ENCODE measurements at places on chromosomes 1 and 21.

DNA sequence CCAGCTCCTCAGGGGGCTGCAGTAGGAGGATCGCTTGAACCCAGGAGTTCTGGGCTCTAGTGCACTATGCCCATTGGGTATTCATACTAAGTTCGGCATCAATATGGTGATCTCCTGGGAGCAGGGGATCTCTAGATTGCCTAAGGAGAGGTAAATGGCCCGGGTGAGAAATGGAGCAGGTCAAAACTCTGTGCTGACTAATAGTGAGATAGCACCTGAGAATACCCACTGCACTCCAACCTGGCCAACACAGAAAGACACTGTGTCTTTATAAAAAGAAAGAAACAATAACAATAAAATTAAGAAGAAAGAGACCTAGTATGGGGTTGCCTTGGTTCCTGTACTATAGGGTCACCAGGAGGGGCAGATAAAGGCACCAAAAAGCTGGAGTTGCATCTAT, 13.7 kb upstream of the DUSP12 start:
- no peak for DNase-seq

GRCh38 chr1:227391211-227391610, 72.9 kb upstream of the CDC42BPA start:
- no peak for DNase-seq

DNA sequence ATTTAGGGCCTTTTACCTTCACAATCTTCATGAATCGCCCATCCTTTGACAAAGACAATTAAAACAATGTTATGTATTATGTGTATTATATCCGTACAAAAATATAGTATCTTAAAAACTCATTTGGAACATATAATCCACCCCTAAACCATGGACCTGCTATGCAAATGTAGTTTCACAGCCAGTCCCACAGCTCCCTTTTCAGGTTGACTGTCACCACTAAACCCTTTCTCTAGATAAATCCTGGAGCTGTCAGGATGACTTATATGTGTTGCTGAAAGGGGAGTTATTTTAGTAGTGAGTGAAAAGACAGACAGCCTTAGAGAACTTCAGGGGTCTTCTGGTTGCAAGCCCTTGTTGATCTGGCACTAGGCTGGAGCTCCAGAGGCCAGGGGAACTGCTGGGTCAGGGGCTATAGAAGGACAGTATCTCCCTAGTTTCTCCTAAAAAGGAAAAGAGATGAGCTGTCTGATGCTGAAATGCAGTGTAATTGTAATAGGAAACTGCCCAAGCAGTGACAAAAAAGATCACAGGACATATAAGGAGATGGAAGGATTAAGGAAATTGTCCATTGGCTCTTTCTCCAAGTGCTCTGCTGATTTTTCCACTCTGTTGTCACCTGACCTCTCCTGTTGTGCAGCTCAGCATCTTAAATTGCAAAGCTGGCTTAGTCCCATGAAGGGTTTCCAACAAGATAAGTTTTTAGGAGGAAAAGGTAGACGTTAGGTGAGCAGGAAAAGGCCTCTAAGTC, 127.7 kb downstream of the S1PR1 start:
- DNase-seq: no peak

- no peak for DNase-seq
These were observed 86.3 kb downstream of the GLIS1 start for GRCh38 chr1:53652441-53653199.

- no peak for DNase-seq
These were observed 69.7 kb upstream of the RGL1 start for GRCh38 chr1:183735069-183735860.

- DNase-seq: no peak
These were observed 387.9 kb downstream of the MATN1 start for GRCh38 chr1:30335389-30335996.

GRCh38 chr1:98749152-98749756, 87.7 kb downstream of the SNX7 start:
- no peak for DNase-seq

GRCh38 chr1:50328552-50328951, 94.7 kb downstream of the DMRTA2 start:
- no peak for DNase-seq
